ENCODE measurements at places on chromosomes 6 and 20.

GRCh38 chr6:90406142-90406794, 109.6 kb upstream of the BACH2 start:
- no peak for DNase-seq

- DNase-seq, result no peak
Measured at GRCh38 chr20:7193681-7194080, 426.2 kb downstream of the BMP2 start.

GRCh38 chr6:3744211-3744900, 7.2 kb downstream of the PXDC1 start:
- DNase-seq, result peak; percentile 20

DNA sequence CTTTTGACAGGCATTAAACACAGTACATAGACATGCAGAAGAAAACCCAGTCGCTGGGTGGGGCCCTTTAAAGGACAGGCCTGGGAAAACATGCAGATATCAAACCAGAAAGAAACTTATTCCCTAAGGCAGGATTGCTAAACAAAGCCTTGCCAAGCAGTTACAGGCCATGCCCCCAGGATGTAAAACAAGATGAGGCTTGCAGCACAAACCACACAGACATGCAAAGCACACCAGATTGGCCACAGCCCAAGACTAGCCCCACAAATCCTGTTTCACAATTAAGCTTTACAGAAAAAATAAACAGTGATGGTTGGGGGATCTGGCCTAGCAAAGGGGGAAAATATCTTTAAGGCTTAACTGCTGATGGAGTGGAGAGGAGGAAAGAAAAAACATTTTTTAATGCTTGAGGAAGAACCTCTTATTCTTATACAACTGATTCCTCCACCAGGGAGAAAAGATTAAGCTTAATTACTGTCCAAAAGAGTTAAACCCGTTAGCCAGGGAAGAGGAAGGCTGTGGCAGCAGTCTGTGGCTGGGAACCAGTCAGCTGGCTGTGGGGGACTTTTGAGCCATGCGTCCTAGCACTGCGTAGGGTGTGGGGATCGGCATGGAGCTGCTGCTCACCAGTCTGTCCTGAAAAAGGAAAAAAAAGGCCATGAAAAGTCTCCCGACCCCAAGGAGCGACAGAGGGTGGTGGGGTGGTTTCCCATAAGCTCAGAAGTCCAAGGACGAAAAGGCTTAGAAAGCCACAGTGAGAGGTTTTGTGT, 28.4 kb downstream of the COL19A1 start:
- DNase-seq, result no peak

GRCh38 chr20:49587111-49587570, 19.2 kb upstream of the PTGIS start:
- no peak for DNase-seq

- DNase-seq, result no peak
Measured at GRCh38 chr20:49447946-49448809, 34.3 kb downstream of the KCNB1 start.

DNA sequence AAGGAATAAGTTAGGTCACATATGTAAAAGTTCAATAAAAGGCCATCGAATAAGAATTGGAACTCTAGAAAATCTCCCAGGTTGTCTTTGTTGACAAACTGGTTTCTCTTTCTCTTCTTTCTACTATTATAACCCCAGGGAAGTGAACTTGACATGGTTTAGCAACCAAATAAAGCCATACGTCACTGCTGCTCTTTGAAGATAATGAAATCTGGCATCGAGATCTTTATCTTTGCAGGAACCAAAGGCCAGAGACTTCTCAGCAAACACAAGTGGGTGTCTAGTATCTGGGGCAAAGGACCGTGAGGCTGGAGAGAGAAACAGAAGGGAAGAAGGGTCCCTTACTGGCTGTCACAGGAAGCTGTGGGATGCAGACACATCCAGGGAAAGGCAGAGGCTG, 286.7 kb upstream of the CDYL start:
- DNase-seq, result no peak

DNA sequence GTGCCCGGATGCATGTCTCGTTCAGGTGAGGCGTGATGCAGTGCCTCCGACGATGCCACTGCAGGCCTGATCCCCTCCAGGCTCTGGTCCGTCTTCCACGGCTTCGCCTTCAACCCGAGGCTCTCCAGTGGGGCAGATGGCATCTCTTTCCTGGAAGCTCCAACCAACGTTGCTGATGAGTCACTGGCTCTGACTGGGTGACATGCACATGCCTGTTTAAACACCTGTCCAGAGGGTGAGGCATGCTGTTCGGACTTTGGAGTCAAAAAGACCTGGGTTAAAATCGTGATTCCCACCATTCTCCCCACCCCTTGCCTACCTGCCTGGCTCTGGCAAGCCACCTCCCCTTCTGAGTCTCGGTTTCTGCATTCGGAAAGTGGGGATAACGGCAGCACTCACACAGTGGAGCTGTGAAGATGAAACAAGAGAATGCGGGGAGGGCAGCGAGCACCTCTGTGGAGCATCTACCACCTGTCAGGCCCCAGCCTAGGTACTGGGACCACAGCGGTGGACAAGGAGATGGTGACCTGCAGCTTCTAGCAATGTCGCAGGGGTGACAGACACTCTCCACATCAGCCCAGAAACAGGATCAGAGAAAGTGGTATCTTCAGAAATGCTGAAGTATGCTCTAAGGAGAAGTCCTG, 8.5 kb upstream of the EDN3 start:
- DNase-seq, result no peak

- no peak for DNase-seq
Measured at GRCh38 chr6:130713144-130713543, 114.1 kb upstream of the SMLR1 start.

- no peak for DNase-seq
Measured at GRCh38 chr6:148497257-148497656, 154.6 kb downstream of the SASH1 start.

DNA sequence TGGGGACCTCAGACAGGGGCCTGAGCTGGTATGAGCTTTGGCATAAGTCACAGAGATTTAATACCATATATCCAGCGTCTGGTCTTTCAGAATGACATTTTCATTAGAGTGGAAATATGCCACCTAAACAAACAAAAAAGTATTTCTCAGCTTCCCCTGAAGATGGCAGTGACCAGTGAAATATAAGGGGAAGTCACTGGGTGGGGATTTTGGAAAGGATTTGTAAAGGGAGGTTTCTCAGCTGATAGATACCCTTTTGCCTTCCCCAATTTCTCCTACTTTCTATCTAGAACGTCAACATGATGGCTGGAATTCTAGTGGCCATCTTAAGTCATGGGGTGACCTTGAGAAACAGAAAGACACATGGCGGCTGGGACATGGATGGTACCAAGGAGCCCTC, 137.7 kb upstream of the LRFN2 start:
- DNase-seq, result no peak

- DNase-seq, result no peak
Measured at GRCh38 chr6:35088281-35089215, 52.6 kb downstream of the TCP11 start.

DNA sequence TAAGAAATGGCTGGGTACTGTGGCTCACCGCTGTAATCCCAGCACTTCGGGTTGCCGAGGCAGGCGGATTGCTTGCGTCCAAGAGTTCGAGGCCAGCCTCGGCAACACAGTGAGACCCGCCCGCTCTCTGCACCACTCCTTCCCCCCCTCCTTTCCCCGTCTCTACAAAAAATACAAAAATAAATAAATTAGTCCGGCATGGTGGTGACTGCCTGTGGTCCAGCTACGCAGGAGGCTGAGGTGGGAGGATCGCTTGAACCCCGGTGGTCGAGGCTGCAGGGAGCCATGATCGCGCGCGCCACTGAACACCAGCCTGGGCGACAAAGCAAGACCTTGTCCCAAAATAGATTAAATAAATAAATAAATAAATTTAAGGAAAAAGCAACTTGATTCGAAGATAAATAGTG, 448 bp upstream of the RNF114 start:
- DNase-seq, result no peak

DNA sequence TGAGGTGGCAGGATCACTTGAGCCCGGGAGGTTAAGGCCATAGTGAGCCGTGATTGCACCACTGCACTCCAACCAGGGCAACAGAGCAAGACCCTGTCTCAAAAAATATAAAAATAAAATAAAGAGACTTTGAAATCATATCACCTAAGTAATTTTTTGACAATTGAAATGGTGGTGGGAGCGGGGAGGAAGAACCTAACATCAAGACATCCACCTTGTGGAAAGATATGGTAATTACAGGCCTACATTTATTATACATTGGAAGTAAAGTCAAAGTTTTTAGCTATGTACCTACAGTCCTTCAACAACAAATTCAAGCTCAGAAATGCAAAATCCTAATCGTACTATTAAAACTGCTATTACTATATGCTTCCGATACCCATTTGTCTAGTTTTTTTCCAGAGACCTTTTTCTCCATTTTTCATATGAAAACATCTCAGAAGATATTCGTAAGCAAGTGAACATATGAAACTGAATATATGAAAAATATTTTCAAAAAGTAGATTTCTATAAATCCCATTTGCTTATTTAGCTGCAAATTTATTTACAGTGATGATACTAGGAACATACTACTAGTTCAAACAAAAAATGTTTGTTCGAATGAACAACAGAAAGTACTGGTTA, 83.3 kb downstream of the SYCP2 start:
- DNase-seq, result no peak

GRCh38 chr20:15563836-15564235, 1009.4 kb downstream of the KIF16B start:
- no peak for DNase-seq

DNA sequence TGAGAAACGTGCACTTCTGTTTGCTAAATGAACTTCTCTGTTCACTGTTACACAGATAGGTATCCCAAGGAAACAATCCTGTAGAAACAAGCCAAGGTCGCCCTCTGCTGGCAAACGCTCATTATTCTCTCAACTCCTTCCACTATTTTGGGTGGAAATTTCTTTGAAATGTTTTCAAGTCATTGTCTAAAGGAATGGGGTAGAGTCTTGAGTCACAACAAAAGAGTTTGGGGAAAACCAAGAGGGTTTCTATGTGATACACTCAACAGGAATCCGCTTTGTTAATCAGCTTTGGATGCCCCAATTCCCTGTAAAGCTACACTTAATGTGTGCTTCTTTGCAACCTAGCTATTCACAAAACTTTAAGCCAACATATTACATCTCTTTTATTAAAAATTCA, 4.6 kb upstream of the RAE1 start:
- DNase-seq, result no peak

GRCh38 chr6:8075185-8075584, 11.0 kb upstream of the BLOC1S5 start:
- no peak for DNase-seq

DNA sequence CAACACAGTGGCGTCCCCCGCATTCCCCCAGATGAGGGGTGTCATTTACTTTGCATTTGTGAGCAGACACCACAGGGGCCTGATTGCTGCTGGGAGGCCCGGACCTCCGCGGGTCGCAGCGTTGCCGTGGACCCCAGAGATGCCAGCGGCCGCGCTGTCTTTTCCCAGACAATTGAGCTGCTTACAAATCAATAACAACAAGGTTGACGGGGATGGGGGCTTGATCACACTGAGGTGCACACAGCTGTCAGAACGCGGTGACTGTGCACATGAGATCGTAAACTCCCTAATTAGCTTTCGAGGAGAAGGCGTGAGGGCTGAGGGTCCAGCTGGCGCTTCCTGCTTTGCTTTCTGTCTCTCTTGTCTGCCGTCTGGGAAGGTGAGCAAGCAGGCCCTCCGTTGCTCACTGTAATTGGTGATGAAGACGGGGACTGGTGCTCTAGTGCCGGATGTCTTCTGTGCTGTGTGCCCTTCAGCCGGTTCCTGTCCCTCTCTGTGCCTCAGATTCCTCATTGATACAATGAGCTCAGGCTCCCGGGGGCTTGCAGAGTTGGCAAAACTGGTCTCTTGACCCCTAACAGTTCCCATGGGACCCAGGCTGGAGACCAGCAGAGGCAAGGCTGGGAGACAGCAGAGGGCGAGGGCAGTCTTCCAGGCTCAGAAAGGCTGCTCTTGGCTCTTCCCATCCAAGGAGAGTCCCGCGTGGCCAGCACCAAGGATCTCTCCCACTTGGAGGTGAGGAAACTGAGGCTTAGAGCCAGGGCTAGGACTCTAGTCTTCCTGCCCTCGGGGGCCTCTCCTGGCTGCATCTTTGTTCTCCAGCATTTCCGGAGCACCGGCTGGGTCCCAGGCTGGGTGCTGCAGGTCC, 126.0 kb upstream of the PMEPA1 start:
- peak; percentile 79 for DNase-seq

DNA sequence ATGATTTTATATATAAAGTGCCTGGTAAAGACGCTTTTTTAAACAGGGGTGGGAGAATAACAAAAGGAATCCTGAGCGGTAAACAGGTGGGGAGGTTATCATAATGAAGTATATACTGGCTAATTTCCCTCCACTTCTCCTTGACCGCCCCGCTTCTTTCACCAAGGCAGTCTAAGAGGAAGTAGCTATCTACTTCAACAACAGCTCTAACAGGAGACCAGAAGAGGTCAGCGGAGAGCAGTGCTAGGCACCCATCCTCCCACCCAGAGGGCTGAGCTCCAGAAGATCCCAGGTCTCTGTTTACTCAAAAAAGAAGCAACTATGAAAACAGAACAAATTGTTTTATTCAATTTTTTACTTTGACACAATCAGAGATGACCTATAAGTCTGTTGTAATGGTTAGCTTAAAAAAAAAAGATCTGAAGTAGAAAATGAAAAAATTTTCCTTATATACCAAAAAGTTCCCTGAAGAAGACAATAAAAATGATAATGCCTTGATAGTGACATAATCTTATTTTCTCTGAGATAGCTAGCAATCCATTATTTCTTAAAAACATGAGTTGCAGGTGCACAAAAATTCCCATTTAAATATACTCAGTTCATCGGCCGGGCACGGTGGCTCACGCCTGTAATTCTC, 141.1 kb downstream of the PDSS2 start:
- no peak for DNase-seq

- DNase-seq, result no peak
Measured at GRCh38 chr6:35202066-35202546, 11.7 kb upstream of the SCUBE3 start.

GRCh38 chr20:5430670-5431069, 113.9 kb upstream of the PROKR2 start:
- DNase-seq, result no peak

GRCh38 chr20:36402708-36403107, 96.6 kb downstream of the DLGAP4 start:
- no peak for DNase-seq

GRCh38 chr20:57325632-57326356, 3.8 kb upstream of the SPO11 start:
- no peak for DNase-seq

GRCh38 chr20:17822540-17823408, 123.0 kb downstream of the BANF2 start:
- DNase-seq, result no peak
